ENCODE measurements at places on chromosomes 1 and 21.

DNA sequence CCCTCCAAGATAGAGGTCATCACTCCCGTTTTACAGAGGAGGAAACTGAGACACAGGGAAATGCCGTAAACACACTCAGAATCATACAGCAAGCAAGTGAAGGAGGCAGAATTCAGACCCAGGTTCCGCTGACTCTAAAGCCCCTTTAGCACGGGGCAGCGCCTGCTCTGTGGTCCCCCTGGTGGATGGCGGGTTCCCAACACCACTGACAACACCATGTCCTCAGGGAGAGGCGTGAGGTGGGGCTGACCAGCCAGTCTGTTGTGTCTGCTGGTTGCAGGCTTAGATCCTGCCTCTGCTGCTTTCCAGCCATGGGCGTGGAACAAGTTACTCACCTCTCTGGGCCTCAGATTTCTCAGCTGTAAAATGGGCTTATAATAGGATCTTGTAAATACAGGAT, 617.3 kb downstream of the MATN1 start:
- peak; percentile 30 for DNase-seq

DNA sequence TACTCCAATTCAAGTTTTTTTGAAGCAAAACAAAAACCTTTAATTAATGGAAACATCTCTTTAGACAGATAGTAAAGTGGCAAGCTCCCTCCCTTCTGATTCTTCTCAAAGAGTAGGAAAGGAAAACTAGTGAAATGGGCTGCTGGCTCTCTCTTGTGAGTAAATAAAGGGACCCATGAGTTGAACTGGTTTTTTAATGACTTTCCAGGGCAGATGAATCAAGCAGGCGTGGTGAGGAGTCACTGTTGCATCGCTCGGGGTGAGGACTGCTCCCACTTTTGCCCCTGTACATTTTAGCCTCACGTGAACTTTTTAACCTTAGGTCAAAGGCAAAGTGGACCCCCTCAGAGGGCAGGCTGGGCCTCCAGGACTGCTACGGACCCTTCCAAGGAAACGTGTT, 64.8 kb downstream of the ABCA4 start:
- no peak for DNase-seq

DNA sequence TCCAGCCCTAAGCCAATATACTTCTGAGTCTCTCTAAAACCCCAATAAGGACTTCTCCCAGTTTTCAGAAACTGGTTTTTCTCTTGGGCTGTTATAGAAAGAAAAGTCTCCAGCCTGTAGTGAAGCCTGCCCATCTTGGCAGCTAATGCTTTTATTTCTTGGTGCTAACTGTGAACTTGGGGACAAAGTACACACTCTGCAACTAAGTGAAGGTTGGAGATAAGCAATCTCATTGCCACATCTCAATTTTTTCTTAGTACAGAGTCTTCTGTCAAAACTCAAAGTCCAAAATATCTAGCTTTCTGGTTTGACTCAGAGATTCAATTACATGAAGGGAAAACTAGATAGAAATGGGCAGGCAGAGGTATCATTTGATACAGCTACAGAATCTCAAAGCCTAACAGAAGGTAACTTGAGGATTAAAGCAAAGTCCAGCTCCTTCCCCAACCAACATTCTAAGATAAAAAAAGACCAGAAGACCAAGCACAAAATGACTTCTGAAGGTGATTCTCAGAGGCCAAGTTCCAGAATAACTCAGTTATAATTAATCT, 14.0 kb downstream of the AK2 start:
- DNase-seq: no peak

DNA sequence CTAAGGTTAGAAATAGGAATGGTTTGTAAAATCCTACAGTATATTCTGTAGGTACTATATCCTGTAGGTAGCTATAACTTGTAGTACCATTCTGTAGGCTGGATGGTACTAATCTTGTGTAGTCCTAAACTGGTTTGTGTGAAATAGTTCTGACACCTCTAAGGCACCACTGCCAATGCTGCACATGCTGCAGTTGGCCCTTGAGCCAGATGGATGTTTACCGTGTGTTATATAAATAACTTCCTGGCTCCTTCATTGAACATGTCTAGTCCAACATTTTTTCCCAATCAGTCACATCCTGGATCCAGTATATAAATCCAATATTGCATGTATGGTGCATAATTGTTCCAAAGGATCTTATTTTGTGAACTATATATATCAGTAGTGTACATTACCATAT, 89.5 kb upstream of the GNG4 start:
- no peak for DNase-seq

GRCh38 chr1:18094096-18094495, 13.5 kb upstream of the IGSF21 start:
- no peak for DNase-seq

- no peak for DNase-seq
These were observed 518.5 kb upstream of the ZRANB2 start for GRCh38 chr1:71599306-71599705.

- no peak for DNase-seq
These were observed 58.4 kb downstream of the SAMSN1 start for GRCh38 chr21:14487490-14488432.

DNA sequence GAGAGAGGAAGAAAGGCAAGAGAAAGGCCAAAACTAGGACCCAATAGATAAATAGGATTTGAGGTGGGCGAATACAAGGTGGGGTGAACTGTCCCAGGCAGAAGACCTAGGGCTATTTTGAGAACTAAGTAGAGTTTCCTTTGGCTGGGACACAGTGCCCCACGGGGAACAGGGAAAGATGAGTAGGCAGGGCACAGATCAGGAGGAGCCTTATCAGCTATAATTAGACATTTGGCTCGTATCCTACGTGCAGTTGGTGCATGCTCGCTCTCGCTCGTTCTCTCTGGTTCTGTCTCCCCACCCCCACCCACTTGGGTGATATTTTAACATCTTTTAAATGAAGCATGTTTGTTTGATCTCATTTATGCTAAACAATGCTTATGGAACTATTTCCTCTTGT, 235.0 kb upstream of the JUN start:
- no peak for DNase-seq

DNA sequence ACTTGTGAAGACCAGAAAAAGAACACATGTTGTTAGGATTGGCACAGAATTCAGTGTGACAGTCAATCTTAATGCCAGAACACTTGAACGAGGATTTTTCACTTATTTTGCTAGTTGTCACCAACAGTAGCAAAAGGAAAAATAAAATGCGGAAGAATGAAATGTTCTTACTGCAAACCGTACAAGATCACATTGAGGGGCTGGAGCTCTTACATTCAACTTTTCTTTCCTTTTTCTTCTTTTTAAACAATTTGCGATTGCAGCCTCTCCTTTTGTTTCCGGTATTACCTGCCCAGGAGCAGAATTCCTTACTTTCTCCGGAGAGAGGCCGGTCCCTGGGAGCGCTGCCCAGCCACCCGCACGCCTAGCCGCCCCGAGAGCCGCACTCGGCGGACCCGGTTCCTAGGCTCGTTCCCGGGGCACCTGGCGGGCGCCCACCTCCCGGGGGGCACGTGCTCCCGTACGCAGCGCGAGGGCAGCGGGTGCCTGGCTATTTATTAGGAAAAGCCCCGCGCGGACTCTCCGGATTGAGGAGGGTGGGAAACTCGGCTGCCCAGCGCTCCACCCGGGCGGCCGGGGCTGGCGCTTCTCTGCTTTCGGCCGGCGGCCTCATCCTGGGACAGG, 1.2 kb upstream of the CAMTA1 start:
- no peak for DNase-seq

DNA sequence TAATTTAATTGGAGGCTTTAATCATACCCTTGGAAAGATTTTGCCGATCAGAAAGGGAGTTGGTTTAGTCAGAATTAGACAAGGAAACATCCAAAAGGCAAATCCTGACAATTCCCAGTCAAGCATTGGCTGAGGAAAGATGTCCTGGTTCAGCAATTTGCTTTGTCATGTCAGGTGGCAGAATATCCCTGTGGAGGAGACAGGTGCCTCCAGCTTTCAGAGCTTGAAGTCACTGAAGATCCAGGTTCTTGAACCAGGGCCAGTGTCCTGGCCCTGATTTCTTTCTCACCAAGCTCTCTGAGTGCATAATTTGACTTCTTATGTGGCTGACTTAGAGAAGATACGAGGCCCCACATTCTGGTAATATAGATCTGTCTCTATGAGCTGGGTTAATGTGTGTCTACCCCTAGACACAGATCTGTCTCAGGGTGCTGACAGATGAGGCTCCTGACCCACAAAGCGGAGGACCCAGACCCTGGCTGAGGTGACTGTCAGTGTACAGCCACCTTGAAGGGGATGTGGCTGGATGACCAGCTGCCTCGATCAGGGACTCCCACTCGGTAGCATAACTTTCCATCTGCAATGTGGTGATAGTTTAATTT, 118.9 kb downstream of the HHAT start:
- no peak for DNase-seq
